ENCODE measurements at places on chromosomes 16 and 17.
A peak's percentile ranks its signal among the peaks of the same experiment; 100 is the strongest.

DNA sequence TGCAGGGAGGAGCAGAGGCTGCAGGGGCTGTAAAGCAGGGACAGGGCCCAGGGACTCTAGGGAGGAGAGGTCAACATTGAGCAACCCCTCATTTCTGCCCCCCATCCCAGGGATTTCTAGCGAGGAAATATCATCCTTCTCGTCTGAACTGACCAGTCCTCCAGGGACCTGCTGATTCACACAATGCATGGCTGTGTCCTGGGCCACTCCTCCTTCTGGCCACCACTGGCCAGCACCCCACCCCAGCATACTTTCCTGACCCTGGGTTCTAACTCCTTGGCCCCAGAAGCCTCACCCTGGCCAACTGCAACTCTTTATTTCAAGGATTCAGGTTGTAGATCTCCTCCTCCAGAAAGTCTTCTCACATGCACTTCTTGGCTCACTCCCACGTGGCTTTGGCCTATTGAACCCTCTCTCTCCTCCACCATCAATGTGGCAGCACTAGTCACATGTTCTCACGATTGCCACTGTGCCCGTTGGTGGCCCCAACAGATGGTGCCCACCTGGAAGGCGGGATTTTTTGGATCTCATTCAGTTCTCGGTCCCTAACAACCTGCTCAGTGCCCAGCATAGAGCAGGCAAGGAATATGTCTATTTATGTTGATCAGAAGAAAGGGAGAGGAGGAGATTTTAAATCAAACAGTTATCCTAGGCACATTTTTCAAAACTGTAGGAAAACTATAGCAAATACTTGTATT, 41.5 kb downstream of the CUEDC1 start:
- DNase-seq = no peak

GRCh38 chr17:65455972-65456343, 105.5 kb downstream of the AXIN2 start:
- peak; percentile 61 for DNase-seq

DNA sequence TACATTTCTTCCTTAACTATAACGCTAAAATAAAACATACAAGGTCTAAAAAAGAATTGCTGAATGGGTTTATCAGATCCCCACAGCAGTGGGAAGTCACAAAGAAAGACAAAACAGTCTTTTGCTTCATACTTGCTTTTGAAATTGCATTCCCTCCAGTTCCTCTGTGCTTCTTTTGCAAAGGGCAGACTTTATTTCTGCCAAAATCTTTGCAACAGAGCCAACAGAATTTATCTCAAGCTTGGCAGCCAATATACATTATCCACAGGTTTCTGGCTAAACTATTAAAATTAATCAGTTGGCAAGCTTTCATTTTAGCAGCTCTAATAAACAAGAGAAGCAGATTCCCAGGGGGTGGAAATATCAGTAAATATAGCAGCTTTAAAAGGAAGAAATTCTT, 378.9 kb upstream of the CA10 start:
- no peak for DNase-seq

- DNase-seq = no peak
Measured at GRCh38 chr17:50044483-50044882, 11.4 kb upstream of the ITGA3 start.

DNA sequence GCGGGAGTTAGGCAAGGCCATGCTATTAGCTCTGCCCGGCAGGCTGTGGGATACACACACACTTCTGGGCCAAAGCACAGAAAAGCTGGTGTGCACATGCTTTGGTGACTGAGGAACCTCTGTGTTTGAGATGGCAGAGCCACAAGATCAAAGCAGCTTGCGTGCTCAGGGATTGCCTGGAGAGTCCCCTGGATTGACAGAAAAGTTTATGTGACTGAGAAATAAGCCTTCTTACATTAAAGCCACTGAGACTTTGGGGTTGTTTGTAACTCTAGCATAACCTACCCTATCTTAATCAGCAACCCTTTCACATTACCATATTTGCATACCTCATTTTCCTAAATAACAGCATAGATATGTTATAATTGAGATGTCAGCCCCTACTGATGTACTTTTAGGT, 69.3 kb downstream of the MYO1D start:
- DNase-seq = no peak

DNA sequence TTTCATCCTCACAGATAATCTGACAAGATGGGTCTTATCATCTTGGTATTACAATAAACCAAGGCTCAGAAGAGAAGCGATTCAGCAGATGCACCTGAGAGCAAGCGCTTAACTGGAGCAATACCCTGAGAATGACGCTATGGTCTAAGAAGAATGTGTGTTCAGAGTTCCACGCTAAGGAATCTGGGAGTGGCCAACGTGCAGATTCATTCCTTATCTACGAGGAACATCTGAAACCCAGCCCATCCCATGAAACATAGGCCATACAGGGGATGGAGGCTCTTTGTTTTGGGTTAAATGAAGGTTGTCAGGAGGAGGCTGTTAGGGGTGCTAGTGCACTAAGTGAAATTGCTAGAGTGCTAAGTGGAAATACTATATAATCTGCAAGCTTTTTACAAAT, 28.5 kb upstream of the KDM8 start:
- DNase-seq = peak; percentile 68

DNA sequence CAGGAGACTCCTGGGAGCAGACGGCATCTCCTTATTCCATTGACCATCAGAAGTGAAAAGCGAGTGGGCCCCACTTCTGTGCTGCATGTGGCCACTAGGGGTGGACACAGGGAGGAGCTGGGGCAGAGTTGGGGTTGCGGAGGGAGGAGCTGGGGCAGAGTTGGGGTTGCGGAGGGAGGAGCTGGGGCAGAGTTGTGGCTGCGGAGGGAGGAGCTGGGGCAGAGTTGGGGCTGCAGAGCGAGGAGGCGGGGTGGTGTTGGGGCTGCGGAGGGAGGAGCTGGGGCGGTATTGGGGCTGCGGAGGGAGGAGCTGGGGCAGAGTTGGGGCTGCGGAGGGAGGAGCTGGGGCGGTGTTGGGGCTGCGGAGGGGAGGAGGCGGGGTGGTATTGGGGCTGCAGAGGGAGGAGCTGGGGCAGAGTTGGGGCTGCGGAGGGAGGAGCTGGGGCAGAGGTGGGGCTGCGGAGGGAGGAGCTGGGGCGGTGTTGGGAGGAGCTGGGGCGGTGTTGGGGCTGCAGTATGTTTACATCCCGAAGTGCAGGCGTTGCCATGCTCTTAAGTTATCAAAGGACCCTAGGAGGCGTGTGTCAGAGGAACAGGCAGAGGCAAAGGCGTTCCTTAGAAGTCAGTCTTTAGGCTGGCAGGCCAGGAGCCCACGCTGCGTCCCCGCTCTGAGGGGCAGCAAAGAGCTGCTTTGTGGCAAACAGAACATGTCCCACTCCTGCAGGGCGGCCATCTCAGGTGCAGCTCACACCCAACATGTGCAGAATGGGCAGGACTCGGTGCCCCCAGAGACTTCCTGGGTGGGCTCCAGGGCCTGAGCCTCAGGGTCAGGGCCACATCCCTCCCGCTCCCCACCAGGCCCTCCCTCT, 76.0 kb downstream of the ZNF778 start:
- DNase-seq = no peak

DNA sequence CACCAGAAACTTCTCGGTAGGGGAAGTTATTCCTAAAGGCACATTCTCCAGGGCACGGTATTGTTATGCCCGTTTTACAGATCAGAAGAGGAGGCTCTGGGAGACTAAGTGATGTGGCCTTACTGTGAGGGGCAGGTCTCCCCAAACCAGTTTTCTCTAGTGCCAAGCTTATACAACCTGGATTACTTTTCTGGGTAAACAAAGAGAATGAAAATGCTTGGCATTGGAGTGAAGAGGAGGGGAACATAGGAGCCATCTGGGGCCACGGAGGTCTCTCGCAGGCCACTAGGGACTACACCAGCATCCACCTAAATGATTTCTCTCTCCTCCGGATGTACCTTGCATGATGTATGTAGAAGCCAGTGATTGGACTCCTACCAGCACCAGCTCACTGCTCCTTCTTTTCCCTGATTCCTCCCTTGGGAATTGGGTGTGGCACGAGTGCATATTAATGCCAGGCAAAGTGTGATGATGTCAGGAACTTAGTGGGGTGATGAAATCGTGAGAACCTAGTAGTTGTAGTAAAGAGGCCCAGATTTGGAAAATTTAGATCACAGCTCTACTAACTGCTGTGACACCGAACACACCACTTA, 674 bp downstream of the TOM1L1 start:
- peak; percentile 28 for DNase-seq

- no peak for DNase-seq
Measured at GRCh38 chr17:70172449-70172848, 3.1 kb downstream of the KCNJ2 start.

GRCh38 chr16:55521792-55522191, 12.9 kb downstream of the LPCAT2 start:
- no peak for DNase-seq

GRCh38 chr16:47938272-47938671, 217.5 kb downstream of the ABCC12 start:
- DNase-seq = no peak

GRCh38 chr16:19168371-19169081, 486 bp downstream of the SYT17 start:
- DNase-seq = peak; percentile 68

DNA sequence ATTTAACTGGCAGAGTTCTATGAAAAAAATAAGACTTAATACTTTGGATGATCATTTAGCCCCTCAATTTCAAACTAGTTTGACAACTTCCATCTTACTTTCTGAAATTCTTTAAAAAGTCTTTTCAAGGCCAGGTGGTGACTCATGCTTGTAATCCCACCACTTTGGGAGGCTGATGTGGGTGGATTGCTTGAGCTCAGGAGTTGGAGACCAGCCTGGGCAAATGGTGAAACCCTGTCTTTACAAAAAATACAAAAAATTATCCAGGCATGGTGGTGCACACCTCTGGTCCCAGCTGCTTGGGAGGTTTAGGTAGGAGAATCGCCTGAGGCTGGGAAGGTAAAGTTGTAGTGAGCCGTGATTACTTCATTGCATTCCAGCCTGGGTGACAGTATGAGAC, 154.4 kb downstream of the TANC2 start:
- DNase-seq = no peak

DNA sequence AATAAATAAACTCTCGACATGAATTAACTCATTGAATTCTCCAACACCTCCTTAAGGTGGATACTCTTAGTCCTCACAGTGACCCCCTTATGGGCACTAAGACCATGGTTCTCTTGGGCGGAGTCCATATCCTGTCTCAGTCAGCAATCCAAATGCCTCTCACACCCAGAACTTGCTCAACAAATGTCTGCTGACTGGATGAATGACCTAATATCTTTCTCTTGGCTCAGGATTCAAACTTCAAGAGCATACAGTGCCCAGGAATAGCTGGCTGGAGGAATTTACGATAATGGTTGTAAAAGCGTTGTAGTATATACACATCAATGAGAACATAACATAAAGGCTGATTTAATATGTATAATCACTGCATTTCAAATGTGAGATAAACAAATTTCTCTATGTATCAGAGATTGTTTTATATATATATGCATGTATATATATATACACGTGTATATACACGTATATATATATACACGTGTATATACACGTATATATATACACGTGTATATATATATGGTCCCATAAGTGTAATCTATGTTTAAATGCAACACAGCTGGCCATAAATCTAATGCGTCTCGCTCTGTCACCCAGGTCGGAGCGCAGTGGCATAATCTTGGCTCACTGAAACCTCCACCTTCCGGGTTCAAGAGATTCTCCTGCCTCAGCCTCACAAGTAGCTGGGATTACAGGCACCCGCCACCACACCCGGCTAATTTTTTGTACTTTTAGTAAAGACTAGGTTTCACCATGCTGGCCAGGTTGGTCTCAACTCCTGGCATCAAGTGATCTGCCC, 6.5 kb upstream of the UBB start:
- DNase-seq = peak; percentile 36

GRCh38 chr17:43784628-43785101, 4.4 kb downstream of the CFAP97D1 start:
- no peak for DNase-seq

GRCh38 chr16:79993629-79994209, 393.2 kb upstream of the MAF start:
- DNase-seq = peak; percentile 41

GRCh38 chr17:17713839-17714238, 32.6 kb downstream of the RAI1 start:
- peak; percentile 58 for DNase-seq

GRCh38 chr17:50421308-50422051, 4.5 kb upstream of the ACSF2 start:
- DNase-seq = no peak

GRCh38 chr17:77869665-77870132, 88.8 kb upstream of the TNRC6C start:
- no peak for DNase-seq

DNA sequence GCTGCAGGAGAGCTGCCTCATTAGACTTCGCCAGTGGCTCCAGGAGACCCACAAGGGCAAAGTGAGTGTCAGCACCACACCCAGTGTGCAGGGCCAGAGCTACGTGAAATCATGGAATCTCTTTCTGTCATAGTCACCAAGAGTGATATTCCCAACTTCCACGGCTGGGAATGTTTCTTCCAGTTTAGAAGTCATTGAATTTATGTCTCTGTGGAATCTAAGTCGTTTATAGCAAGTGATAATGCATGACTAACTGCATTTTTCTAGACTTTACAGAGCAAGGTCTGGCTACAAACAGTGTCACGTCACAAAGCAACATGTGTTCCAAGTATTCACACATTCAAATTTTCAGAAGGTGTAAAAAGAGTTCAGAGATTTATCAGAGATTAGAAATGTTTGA, 55.5 kb downstream of the SEC14L1 start:
- DNase-seq = no peak

DNA sequence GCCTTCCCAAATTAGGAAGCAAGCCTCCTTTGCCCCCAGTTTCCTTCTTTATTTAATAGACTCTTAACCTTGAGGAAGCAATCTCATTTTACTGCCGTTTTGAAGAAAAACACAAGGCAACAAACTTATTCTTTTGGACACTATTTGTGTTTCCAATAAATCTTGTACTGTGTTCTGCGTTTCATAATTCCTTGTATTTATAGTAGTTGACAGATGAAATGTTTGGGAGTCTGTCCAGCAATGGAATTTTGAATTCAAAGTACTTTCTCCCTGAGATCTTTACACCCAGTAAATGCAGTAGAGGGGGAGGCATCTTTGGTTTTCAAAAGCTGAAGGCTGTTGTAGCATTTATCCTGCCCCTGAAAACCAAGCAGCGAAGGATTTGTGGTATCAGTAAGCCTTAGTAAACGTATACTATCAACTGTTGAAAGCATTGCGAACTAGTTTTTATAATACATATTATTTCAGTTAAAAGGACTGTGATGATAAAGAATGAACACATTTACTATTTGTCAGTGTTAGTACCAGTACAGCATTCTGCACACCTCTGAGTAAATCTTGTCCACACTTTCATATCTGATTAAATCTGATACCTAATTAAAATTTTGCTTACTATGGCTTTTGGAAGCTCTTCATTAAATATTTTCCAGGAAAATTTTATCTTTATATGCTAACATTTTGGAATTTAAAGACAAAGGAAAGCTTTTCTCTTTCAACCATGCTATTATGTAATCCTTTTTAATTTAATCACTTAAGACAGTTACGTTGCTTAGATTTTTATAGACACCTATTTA, 83.1 kb downstream of the TNRC6C start:
- no peak for DNase-seq

All from hepatocyte (in vitro differentiated cells).